ENCODE measurements at places on chromosomes 3 and 15. TPM values are rescaled to one million over a fixed set of nuclear protein-coding genes. Genes with fewer than 3 reads are reported as not detected.

Gene AADACL2
- not detected for total RNA-seq

Gene WNT5A
- total RNA-seq: not detected

Gene CCR3
- total RNA-seq: not detected

Gene PPM1L
- 2.1 TPM for total RNA-seq

Gene OR5K4
- not detected for total RNA-seq

Gene TM4SF1
- total RNA-seq: not detected

Gene ARRDC4
- total RNA-seq: 0.17 TPM

Gene CFAP91
- total RNA-seq: 0.57 TPM

Gene CADPS
- total RNA-seq: not detected

Gene MAGI1
- not detected for total RNA-seq

Data from activated naive CD4-positive, alpha-beta T cell treated with anti-CD3 and anti-CD28 coated beads for 36 hours (primary cell).